ENCODE measurements at places on chromosomes 6 and 20.

DNA sequence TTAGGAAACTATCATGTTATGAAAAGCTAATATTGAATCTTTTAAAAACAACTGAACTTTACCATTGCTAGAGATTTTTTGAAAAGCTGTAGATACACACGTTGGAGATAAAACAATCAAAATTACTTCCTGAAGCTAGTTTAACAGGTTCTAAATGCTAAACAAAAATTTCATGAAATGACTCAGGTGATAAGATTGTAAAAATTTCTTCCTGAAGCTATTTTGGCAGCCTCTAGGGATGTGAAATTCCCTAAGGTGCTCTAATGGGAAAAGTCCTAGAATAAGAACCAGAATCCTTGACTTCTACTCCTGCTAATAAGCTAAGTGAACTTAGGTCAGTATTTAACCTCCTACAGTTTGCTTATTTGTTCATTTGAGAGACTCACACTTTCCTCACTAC, 8.5 kb downstream of the GCM2 start:
- no peak for DNase-seq

GRCh38 chr20:20608041-20608440, 104.4 kb downstream of the RALGAPA2 start:
- no peak for DNase-seq

DNA sequence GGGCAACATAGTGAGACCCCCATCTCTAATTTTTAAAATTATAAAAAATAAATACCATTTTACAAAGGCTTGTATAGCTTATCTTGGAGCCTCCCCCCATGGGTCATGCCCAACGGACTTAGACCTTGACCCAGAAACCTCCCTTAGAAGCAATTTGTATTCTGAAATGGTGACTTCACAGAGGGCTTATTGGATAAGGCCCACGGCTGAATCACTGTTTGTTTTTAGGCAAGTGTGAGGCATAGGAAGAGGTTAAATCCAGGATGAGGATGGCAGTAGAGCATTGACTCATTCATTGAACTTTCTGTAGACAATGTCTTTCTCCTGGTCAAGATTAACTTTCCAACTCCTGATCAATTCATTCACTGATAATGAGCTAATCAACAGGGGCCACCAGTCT, 6.2 kb upstream of the SNAI1 start:
- DNase-seq: no peak

DNA sequence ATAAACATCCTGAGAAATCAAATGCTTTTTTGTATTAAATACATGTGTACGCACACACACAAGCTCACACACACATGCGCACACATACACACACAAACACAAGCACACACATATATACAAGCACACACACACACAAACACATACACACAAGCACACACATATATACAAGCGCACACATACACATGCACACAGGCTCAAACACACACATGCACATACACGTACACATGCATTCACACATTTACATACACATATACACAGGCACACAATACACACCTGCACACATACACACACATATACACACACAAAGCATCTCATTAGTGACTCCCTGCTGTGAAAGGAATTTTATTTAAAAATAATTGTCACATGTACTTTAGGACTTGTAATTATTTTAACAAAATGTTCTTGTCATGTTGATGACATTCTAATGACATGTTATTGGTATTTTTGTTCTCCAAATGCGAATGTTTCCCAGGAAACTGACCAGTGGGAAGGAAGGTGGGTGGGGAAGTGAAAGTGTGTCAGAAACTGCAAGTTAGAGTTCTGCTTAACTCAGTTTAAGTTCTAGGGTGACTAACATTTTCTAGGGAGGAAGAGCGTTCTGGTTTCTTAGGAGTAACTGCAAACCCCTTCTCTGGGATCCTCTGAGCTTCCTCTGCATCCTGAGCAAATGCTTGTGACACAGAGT, 113.9 kb upstream of the ZNF217 start:
- DNase-seq: peak; percentile 13

- DNase-seq: no peak
These were observed 14.6 kb upstream of the CFAP206 start for GRCh38 chr6:87393026-87393622.

DNA sequence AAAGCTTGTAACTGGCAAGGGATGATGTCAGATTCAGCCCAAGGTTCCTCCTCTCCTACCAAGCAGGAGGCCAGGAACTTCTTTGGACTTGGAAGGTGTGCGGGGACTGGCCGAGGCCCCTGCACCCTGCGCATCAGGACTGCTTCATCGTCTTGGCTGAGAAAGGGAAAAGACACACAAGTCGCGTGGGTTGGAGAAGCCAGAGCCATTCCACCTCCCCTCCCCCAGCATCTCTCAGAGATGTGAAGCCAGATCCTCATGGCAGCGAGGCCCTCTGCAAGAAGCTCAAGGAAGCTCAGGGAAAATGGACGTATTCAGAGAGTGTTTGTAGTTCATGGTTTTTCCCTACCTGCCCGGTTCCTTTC, 14.4 kb downstream of the TNFAIP3 start:
- DNase-seq: no peak

DNA sequence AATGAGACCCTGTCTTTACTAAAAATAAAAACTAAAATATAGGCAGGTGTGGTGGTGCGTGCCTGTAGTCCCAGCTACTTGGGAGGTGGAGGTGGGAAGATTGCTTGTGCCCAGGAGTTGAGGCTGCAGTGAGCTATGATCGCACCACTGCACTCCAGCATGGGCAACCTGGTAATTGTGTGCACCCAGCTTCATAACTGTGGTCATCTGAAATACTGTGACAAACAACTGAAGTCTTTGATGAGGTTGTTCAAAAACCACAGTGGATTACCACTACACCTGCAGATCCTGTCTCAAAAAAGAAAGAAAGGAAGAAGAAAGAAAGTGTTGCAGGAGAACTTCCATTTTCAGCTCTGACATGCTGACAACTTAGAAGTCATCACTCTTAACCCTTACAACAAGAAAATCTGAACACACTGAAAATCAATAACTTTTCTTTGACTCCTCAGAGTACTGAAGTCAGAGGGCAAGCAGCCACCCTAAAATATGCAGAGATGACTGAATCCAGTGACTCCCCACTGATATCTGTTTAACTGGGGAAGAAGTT, 13.8 kb upstream of the ZBP1 start:
- DNase-seq: no peak

GRCh38 chr6:19279273-19279684, 557.9 kb upstream of the ID4 start:
- no peak for DNase-seq

- DNase-seq: no peak
These were observed 6.5 kb upstream of the RREB1 start for GRCh38 chr6:7101290-7101689.

DNA sequence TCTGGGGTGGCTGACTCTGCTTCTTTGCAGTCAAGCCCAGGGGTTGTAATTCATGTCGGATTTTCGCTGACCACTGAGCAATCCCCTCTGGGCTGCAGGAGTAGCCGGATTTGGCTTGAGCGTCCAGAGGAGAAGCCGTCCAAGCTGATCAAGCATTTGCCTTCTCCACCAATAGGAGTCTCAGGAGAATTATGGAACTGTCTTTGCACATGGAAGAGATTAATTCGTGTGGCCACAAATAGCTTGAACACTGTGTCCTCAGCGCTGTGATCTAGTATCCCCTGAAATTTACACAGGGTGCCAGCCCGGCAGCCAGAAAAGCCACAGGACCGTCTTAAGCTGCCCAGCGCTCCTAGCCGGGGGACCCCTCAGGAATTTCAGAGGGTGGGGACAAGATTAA, 37.1 kb downstream of the EYA2 start:
- no peak for DNase-seq

- DNase-seq: no peak
These were observed 59.2 kb downstream of the TENT5A start for GRCh38 chr6:81693266-81693665.

DNA sequence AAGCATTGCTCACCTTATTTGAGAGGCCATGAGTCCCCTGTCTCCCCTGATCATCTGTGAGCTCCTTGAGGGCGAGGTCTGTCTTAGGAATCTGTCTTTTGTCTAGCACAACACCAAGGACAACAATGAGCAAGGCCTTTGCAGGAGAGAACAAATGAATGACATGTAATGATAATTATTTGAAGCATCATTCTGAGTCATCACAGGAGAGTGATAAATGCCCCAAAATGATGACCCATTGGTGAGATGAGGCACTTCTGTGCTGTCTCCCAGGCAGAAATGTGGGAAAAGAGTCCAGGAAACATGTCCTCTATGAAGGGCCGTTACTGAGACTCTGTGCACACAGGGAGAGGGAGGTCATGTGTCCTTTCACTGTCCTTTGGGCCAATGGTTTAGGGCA, 105.2 kb upstream of the LRFN2 start:
- DNase-seq: no peak

- DNase-seq: no peak
These were observed 28.7 kb downstream of the TPX2 start for GRCh38 chr20:31767805-31768204.

- DNase-seq: no peak
These were observed 96.8 kb upstream of the LY86 start for GRCh38 chr6:6491761-6492160.

- no peak for DNase-seq
These were observed 100.5 kb downstream of the KIF13A start for GRCh38 chr6:17886891-17887290.

DNA sequence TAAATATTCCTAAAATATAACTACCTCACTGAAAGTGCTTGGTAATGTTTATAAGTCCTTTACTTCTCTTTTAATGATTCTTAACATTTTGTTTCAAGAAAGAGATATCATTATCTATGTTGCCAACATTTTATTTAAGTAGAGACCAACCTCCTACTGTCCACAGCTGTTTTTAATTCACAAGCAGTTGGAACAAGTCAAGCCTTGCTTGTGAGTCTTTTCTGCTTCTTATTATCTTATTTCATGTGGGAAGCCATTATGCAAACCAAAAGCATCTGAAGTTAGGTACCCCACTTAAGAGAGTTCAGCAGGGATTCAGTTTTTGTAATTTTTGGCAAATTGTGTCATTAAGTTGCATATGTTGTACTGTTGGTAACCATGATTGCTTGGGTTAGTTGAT, 1714.5 kb downstream of the GRIK2 start:
- DNase-seq: no peak

DNA sequence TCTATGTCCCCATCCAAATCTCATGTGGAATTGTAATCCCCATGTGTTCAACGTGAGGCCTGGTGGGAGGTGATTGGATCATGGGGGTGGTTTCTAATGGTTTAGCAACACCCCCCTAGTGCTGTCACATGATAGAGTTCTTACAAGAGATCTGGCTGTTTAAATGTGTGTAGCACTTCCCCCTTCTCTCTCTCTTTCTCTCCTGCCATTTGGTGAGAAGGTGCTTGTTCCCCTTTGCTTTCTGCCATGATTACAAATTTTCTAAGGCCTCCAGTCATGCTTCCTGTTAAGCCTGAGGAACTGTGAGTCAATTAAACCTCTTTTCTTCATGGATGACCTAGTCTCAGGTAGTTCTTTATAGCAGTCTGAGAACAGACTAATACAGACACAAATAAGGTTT, 165.4 kb downstream of the OGFRL1 start:
- DNase-seq: no peak

DNA sequence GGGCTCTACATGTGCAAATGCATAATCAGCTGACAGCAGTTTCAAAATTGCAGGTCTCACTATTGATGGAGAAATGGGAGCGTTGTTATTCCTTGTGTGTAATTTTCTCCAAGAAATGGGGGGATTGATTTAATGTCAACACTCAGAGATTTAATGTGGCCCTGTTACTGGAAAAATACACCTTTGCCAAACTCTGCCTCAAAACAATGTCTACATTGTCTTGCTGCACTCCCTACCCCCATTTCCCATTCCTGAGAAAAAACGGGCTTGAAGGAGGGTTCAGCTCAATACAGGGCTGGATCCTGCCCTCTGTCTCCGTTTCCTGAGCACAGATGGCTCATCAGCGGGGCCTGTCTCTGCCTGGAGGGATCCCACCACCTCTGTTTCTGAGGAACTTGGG, 18.4 kb downstream of the EDN3 start:
- no peak for DNase-seq

- DNase-seq: no peak
These were observed 712.8 kb downstream of the CD109 start for GRCh38 chr6:74408844-74409243.

GRCh38 chr6:73078908-73079610, 146.2 kb downstream of the KHDC1L start:
- DNase-seq: no peak

- no peak for DNase-seq
These were observed 153.3 kb downstream of the SCML4 start for GRCh38 chr6:107670792-107671199.

GRCh38 chr6:169707772-169708171, 5.8 kb downstream of the C6orf120 start:
- DNase-seq: no peak

DNA sequence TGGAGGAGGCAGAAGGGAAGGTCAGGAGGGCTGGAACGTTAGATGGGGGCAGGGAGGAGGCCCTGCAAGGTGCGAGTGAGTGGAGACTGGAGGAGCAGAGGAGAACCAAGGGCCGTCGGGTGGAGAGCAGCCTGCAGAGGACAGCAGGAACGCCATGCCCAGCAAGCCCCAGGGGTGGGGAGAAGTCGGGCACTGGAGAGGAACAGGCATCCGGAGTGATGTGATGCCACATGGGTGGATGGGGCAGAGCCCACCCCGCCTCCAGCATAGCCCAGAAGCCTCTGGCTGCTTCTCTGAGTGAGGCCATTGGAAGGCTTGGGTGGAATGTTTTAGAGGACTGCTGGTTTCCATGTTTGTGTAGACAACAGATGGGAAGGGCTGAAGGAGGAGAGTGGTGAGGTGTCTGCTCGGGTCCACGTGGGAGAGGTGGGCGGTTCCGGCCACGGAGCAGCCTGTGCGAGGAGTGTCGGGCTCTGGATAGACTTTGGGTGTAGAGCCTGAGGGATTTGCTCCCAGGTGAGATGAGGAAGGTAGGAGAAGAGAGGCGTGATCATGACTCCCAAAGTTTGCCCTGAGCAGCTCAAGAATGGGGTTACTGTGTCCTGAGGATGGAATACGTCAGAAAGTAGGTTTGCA, 221.4 kb downstream of the SMOC2 start:
- no peak for DNase-seq

DNA sequence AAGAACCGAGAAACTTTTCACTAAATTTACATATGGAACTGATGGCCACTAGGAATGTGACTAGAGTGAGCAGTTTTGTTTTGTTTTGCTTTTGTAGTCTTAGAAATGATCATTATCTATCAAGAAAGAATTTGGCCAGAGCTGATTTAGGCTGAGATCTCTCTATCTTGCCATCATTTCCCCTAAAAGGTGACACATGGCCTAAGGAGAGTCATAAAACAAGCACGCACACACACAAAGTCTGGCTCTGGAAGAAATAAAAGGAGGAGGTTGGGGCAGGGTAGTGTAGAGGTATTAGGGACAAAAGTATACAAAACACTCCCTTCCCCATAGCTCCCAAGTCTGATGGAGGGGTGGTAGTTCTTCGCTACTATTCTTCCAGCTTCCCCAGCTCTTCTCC, 56.4 kb downstream of the RIPOR2 start:
- no peak for DNase-seq

Measured in AG04450 (cell line).